ENCODE measurements at places on chromosomes 11 and 22.

DNA sequence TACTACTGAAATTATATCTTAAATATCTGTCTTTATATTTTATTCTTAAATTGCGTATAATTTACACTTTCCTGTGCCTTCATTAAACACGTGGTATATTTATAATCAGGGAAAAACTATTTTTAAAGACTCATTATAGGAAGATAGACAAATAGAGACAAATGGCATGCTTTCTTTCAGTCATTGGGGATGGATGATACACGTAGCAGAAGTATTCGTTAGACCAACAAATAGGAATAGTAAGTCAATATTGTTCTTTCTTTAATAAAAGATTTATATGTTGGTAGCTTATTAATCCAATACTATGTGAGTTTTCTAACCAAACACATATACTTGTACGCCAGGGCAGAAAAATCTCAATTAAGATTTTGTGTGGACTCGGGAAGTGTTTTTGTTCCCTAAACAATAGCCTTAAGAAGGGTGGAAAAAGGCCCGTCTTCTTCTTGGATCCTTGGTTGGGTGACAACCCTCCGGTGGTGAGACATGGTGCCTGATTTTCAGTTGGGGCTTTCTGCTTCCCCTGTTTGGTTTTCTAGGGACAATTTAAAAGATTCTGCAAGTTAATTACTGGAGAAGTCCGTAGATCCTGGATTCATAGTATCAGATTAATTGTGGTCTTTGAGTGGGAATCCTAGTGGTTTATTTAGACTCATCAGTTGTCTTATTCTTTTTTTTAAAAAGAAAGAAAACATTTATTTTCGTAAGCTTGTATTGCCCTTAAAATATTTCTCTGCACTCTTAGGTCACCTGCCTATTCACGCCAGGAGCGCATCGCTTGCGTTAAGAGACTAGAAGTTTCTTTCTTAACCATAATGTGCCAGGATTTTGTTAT, 83.5 kb upstream of the WNT7B start:
- no peak for DNase-seq

- peak; percentile 33 for DNase-seq
Observed at GRCh38 chr11:66317723-66318599, 1.1 kb upstream of the CD248 start.

DNA sequence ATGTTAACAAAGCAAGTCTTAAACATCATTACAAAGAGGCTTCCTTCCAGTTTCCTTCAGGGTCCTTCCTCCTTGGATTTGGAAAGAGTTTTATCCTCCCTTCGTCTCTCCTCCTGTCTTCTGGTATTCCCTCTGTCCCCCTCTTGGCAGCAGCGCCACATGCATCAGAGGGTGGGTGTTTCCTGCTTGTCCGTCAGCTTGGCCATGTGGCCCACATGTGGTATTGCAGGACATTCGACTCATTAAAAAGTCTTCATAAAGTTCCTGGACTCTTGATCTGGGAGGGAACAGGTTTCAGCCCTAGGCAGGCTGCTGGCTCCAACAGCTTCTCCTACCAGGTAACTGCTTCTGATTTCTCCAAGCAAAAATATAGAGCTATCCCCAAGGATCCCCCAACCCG, 189.8 kb downstream of the CSNK2A3 start:
- no peak for DNase-seq

DNA sequence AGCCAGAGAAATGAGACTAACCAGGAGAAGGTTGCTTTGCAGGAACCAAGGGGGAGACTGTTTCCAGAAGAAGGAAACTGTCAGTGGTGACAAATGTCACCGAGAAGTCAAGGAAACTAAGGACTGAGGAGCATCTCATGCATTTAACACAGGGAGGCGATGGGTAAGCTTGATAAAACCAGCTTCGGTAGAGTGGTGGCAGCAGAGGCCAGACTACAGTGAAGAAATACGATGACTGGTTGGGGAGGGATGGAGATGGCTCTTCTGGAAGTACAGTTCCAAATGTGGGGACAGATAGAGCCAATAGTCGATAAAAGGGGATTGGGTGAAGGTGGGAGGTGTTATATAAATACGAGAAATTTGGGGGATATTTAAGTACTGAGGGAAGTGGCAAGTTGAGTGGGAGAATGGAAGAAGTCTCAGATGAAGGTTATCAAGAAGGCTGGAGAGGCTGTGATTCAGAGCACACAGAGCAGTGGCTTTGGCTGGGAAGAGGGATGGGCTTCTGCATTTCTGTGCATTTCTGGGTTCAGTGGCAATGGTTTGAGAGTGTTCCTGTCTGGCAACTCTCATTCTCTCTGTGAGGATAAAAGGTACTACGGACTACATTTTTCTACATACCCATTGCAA, 29.2 kb downstream of the SC5D start:
- DNase-seq: peak; percentile 43

- no peak for DNase-seq
Observed at GRCh38 chr11:28616160-28616965, 508.2 kb downstream of the METTL15 start.

DNA sequence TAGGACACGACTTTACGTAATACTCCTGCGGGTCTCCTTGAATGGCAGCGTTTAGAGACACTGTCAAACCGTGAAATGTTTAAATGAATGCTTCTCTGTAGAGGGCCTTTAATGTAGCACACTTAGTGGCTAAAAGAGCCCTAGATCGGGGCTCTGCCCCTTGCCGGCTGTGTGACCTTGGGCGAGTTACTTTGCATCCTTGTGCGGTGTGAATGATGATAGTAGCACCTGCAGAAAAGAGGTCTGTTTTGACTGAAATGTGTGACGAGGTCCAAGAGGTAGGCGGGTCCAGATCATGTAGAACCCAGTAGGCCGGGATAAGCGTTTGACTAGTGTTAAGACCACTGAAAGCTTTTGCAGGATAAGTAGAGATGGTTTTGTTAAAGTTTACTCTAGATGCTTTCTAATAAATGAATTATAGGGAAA, 866 bp downstream of the MED17 start:
- DNase-seq: no peak

DNA sequence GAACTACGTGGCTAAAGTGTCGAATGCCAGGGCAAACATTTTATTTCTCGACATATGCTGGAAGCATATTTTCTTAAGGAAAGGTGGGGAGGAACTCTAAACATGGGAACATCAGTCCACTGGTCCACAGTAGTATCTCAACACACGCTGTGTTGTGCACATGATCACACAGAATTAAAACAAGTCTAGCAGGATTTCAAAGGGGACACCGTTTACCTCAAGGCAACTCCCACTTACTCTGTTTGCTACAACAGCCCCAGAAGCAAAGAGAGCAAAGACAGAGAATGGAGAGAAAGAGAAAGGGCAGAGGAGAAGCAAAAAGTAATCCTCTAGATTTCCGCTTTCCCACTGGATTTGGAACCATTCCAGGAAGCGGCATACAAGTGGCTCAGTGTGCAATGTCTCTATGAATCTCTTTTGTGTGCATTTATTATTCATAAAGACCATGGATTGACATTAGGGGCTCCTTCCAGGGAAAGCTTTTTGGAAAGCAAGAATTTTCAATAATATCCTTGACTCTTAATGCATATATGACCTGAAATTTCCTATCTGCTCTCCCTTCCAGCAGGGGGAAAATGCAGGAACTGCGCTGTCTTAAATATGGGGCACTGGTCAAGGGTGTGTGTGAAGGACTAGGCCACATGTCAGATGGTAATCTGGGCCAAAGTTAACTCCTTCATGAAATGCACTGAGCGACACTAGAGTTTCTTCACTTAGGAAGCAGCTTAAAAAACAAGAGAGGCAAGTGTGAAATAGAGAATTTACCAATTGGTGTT, 34.8 kb upstream of the CCDC34 start:
- DNase-seq: no peak

DNA sequence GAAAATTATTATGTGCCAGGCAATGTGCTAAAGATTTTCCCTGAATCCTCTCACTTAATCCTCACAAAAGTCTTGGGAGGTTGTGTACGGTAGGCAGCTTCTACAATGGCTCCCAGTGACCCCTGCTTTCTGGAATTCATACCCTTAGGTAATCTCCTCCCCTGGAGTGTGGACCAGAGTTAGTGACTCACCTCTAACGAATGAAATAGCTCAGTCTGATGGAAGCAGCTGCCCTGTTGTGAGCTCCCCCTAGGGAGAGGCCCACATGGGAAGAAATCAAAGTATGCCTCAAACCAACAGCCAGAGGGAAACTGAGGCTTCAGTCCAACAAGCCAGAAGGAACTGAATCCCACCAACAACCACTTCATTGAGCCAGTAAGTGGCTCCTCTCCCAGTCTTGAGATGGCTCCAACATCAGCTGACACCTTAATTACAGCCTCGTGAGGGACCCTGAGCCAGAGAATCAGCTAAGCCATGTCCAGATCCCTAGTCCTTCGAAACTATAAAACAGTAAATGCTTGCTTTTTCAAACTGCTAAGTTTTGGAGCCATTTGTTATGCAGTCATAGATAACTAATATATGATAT, 98.9 kb upstream of the ISX start:
- DNase-seq: no peak

GRCh38 chr11:85922367-85922766, 67.2 kb downstream of the CCDC83 start:
- no peak for DNase-seq

DNA sequence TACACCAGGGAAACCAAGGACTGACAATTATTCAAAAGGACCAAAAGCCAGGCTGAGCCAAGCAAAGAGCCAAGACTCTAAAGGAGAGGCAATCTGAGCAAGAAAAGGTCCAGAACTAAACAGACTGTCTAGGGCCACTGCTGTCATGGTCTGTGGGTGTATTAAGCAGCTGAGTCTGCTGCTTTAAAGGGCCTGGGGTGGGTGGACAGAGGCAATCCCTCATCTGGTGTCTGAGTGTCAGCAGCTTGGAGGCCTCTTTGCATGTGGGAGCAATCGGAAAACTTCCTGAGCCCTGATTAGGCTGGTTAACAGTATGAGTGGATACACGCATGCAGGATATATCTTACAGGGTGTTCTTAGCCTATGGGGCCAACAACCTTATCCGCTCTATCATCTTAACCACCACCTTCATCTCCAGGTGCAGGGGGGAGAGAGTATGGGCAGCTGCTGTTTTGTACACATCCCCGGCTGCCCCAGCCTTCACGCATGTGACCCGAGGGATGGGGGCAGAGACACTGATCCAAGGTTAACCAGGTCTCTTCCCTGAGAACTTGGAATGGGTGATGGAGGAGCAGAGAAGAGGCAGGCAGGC, 67.5 kb upstream of the TIMP3 start:
- DNase-seq: no peak

DNA sequence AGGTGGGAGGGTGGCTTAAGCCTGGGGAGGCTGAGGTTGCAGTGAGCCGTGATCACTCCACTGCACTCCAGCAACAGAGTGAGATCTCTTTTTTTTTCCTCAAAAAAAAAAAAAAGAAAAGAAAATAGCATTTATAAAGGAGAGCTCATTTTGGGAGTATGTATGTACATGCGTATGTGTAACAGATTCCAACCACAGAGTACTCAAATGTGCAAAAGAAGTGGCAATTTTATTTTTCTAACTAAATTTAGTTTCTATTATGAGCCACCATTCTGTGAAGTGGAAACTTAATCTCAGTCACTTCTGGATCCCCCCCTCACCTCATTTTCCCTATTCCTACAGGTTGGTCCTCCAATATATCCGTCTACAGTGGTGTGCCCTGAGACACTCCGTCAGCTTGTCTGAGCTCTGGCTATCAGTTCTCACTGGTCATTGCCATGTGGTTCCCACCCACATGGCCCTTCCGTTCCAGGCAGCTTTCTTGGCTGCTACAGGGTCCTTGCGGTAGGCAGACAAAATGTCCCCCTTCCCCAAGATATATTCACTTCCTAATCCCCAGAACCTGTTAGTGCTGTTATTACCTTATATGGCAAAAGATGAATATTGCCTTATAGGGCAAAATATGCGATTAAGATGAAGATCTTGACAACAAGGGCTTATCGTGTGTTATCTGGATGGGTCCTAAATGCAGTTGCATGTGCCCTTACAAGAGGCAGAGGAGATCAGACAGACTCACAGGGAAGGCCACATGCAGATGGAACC, 35.8 kb upstream of the TSKU start:
- DNase-seq: no peak

DNA sequence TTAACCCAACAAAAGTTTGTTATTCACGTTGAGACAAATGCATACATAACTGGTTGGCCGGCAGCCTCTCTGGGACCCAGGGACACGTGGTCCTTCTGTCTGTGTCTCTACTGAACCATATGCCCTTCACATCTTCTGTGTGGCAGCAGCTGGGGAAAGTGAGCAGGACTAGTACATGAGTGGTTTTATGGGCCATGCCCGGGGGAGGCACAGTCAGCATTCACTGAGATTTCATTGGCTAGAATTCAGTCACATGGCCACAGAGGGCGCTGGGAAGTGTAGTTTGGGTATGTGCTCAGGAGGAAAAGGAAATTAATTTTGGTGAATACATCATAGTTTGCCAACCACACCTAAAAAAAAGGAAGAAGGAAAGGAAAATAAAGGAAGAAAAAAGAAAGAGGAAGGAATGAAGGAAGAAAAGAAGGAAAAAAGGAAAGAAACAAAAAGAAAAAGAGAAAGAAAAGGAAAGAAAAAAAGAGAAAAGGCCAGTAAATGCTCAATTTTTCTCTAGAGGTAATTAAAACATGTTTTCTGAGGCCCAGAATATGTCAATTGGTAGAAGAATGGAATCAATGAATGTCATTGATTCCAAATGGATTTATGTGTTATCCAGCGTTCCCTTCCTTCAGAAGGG, 55.9 kb upstream of the KIRREL3 start:
- no peak for DNase-seq

- no peak for DNase-seq
Observed at GRCh38 chr22:44605486-44605885, 96.5 kb upstream of the PRR5 start.

- peak; percentile 32 for DNase-seq
Observed at GRCh38 chr22:38461414-38462081, 6.3 kb upstream of the KDELR3 start.

DNA sequence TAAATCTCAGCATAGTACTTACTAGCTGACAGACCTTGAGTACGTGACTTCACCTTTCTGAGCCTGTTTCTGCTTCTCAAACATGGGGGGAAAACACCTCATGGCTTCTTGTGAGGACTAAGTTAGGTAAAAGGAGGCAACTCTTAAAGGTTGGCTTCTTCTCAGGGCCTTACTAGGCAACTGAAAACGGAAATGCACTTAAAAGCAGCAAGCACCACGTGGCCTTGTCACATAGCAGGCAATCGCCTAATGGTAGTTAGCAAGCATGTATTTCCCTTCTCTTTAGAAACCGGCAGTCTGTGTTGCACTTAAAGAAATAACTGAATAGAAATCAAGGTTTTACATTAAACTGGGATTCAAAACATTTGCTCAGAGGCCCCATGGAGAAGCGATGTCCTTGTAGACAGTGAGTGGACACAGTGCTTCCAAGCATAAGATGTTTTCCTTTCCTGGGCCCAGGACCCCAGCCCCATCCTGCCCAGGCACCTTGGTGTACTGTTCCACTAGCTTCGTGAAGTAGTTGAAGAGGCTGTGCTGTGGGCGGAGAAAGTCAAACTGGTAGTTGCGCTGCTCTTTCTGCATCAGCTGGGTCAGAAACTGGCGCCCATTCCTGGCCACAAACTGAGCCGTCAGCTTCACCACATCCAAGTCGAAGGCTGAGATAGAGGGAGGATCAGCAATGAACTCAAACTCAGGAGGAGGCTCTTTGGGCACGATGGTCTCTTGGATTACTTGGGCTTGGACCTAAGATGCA, 12.1 kb downstream of the SF3A1 start:
- peak; percentile 30 for DNase-seq

- DNase-seq: peak; percentile 95
Observed at GRCh38 chr11:65900125-65900898, at the start of gene FOSL1. Gene FOSL1, minus strand, starts transcription at chr11:65900388. Its CDS starts 49 bp downstream, at chr11:65900339.

GRCh38 chr11:96390488-96390792, 627 bp downstream of the JRKL start:
- DNase-seq: no peak

- DNase-seq: no peak
Observed at GRCh38 chr22:39421691-39422090, 22.1 kb downstream of the TAB1 start.

- no peak for DNase-seq
Observed at GRCh38 chr11:70415191-70415590, 16.9 kb downstream of the CTTN start.
